ENCODE measurements at places on chromosomes 11 and 22. TPM values are rescaled to one million over a fixed set of nuclear protein-coding genes. Genes with fewer than 3 reads are reported as not detected.

Gene SMTN
- total RNA-seq = 48.5 TPM

Gene DEUP1
- under 0.01 TPM for total RNA-seq

Gene SSTR3
- total RNA-seq = not detected

Gene ZNRD2
- total RNA-seq = 44.4 TPM

Gene TSGA10IP
- total RNA-seq = not detected

Gene TMPRSS13
- total RNA-seq = 6.8 TPM

Gene C11orf91
- not detected for total RNA-seq

Gene SHANK3
- 1.4 TPM for total RNA-seq

Gene OR8A1
- not detected for total RNA-seq

Gene DERL3
- total RNA-seq = under 0.01 TPM

Gene PTPRJ
- 2.4 TPM for total RNA-seq

Gene FOLR1
- total RNA-seq = not detected

Gene IGHMBP2
- total RNA-seq = 13.3 TPM

Gene TRPC6
- 0.21 TPM for total RNA-seq

Gene APOBEC3H
- total RNA-seq = not detected

Gene CD82
- 212 TPM for total RNA-seq

Gene OTOG
- total RNA-seq = not detected

Gene TTC36
- total RNA-seq = 1.3 TPM

Gene OR52N4
- not detected for total RNA-seq

Gene RIN1
- total RNA-seq = 32.3 TPM

Gene CRYBB2
- not detected for total RNA-seq

Gene EMID1
- total RNA-seq = 0.21 TPM

Gene TBX10
- not detected for total RNA-seq

Gene MS4A10
- not detected for total RNA-seq

Gene TEX12
- 0.50 TPM for total RNA-seq

Gene MS4A4A
- total RNA-seq = not detected

Gene RFPL2
- total RNA-seq = not detected

Gene HSPB2
- not detected for total RNA-seq

Gene RFPL3
- not detected for total RNA-seq

Gene BCO2
- 1.6 TPM for total RNA-seq

Gene LDHAL6A
- not detected for total RNA-seq

Gene DNAJB7
- not detected for total RNA-seq

Gene IGLL1
- total RNA-seq = not detected

Gene MRGPRE
- total RNA-seq = not detected

Gene MAJIN
- total RNA-seq = not detected

Gene ZNF214
- 2.1 TPM for total RNA-seq

Gene MYEOV
- under 0.01 TPM for total RNA-seq

Gene MYO7A
- total RNA-seq = 0.07 TPM

Gene TCN1
- total RNA-seq = 0.68 TPM

Gene PDGFB
- 3.8 TPM for total RNA-seq

Gene PGA3
- total RNA-seq = not detected

Gene NXPE1
- not detected for total RNA-seq

Gene MIAT
- total RNA-seq = 0.57 TPM
